ENCODE measurements at places on chromosomes 5 and 9.

DNA sequence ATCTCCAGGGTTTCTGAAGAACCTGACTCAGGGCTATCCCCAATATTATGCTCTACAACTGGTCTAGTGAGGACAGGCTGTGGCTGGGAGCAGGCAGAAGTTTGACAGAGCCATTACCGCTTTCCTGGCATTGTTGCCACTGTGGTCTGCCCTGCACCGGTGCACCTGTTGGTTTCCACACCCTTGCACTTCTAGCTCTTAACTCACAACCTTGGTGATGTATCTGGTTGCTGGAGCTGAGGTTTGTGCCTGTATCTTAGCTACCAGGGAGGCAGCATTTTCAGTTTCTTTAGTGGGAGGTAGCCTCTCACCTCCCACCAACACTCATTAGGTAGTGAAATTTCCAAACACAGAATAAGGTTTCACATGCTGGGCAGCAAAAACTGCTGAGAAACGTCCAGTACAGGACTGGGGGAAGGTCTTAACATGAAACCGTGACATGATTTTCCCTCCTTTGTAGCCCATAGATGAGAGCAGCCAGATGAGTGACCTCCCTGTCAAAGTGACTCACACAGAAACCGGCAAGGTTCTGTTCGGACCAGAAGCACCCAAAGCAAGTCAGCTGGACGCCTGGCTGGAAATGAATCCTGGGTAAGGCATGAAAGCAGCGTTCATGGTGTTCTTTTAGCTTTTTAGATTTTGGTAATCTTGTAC lies 57.7 kb downstream of the SMARCA2 start:
- DNase-seq = no peak

DNA sequence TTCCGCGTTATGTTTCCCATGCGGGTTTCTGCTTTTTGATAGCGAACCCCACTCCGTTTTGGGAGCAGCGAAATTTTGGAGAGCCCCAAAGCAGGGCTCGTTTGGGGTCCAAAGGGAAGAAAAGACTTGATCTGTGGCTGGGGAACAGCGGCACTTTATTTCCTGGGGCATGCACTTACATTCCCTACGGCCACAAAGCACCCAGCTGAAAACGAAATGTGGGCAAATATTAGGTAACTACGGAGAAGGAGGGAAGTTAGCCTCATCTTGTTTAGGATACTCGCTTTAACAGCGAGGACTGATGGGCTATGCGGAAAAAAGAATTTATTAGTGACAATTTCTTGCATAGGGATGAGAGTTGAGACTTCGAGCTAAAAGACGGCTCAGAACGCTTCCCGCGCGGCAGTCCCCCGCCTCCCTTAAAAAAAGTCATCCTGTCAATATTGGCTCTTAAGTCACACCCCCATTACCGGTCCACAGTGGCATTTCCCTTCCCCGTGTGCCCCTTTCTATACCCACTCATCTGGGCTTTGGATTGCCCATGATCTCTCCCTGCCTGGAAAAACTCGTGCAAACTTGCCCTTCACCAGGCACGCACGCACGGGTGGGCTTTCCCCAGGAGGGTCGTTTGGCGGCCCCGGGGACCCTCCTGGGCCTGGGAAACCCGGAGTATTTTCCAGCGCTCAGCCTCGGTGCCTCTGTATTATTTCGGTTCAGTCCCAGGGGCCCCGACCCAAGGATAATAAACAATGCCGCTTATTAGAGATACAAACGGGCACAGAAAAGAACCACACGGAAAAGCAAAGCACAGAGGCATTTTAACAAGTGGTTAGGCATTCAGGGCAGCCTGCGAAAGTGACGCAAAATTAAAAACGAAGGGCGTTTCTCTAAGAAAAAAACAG lies 35.8 kb upstream of the NFIB start:
- DNase-seq = no peak

- DNase-seq = no peak
These were observed 275.1 kb downstream of the RFX3 start for GRCh38 chr9:3250741-3251140.

- DNase-seq = no peak
These were observed 17.0 kb downstream of the DMAC1 start for GRCh38 chr9:7782400-7783120.

GRCh38 chr9:124840300-124840833 lies 12.9 kb upstream of the WDR38 start:
- no peak for DNase-seq

- DNase-seq = no peak
These were observed 3.9 kb downstream of the MEGF9 start for GRCh38 chr9:120710110-120710981.

GRCh38 chr5:176181271-176181855 lies 56.9 kb upstream of the SIMC1 start:
- DNase-seq = peak; percentile 13

DNA sequence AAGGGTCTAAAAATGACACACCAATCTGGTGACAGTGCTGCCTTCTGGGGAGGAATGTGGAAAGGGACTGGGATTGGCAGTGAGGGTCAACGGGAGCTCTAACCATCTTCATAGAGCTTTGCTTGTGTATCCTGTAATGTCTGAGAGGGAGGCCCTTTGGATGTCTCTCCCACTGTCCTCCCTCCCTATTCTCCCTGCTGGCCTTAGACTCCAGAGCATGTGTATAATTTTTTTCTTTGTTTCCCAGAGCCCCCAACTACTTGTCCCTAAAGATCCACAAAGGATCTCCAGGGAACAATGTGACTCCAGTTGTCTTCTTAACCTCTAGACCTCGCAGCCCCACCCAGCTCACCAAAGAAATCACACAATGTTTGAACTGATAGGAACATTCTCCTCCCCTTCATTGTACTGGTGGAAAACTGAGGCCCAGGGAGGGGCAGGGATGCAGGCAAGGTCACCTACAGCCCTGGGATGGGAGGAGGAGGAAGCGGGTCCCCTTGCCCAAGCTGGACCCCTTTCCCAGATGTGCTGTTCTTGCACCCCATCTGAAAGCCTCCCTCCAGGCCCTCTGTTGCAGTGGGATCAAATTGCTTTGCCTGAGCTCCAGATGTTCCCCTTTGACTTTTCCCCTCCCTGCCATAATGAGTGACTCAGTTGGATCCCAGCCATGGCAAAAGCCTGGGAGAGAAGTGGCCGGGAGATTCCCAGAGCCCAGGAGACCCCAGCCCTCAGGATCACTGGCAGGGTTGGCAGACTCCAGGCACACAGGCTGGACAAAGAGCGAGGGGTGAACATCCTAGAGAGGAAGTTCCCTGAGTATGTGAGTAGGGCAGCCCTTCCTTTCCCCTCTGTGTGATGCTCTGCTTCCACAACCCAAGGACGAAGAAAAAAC lies 21.8 kb downstream of the SPARC start:
- DNase-seq = no peak

DNA sequence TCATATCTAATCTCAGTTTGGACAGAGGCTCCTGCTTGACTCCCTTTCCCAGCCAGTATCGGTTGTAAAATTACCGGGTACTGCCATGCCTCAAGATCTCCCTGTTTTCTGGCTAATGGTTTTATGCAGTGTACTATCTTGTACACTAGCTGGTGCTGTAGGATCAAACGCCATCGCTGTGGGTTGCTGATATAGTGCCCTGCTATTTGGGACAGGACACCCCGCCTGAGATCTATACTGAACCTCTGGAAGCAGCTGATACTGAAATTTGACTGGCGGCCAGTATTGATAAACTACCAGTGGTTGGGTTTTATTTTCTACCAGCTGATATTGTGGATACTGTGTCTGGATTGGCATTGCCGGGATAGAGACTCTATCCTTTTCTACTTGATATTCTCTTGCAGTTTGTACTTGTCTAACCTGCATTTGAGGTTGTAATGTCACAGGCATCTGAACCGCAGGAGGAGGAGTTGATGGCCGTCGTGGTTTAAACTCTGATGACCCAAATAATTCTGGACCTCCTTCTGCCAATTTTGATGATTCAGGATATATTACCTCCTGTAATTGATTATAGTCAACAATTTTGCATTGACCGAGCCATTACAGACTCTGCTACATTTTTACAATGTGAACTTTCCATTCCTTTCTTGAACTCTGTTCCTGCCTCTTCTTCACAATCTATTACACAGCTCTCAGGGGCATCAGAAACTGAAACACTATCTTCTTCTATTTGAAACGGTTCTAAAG lies 112.5 kb upstream of the LARP1 start:
- no peak for DNase-seq

- no peak for DNase-seq
These were observed 624.4 kb upstream of the C9orf72 start for GRCh38 chr9:28197653-28198052.

- DNase-seq = no peak
These were observed 391.6 kb downstream of the DMRTA1 start for GRCh38 chr9:22838266-22838665.

DNA sequence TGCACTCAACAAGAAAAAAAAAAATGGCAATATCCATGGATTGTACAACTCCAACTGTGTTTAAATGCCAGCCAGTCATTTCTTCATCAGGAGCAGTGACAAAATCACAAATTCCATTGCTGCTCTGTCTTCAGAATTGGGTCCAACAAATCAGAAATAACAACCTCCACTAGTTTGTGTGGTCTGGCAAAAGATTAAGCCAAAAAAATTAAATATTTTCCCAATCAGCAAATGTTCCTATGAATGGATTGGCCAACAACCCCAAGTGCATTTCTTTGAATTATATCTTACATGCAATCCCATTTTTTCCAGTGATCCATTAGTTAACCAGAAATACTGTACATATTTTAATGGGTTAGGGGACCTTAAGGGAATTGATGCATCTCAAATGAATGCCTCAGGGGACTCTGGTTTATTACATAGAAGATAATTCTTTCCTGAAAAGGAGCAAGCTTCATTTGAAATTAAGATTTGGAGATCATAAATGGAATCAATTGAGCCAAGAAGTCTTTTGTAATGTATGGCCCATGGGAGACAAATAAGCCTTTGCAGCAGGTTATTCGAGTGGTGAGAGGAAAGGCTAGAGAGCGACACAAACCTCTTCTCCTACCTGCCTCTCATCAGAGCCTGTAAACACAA lies 131.8 kb downstream of the TLE1 start:
- DNase-seq = no peak

- DNase-seq = no peak
These were observed 71.4 kb upstream of the MOCS2 start for GRCh38 chr5:53180991-53181390.

DNA sequence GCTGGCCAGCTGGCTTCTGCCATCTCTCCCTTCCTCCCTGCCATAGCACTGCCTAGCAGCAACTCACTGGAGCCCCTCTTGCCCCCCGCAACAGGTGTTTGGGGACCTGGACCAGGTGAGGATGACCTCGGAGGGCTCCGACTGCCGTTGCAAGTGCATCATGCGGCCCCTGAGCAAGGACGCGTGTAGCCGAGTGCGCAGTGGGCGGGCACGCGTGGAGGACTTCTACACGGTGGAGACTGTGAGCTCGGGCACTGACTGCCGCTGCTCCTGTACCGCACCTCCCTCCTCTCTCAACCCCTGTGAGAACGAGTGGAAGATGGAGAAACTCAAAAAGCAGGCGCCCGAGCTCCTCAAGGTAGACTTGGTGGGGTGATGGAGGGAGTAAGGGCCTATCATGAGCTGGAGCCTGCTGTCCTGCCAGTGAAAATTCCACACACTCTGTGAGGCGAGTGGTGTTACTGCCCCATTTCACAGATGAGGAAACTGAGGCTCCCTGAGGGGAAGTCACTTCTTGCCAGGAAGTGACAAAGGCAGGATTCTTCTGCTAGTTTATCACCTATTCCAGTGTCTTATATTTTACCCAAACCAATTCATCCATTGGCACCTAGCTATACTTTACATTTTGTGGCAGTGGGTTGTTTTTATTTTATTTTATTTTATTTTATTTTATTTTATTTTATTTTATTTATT lies 10.1 kb downstream of the OLFML2A start:
- DNase-seq = peak; percentile 29
